ENCODE measurements at places on chromosomes 11 and 22.

GRCh38 chr11:45057938-45058646 is 88.3 kb upstream of the PRDM11 start:
- no peaks in the 10 kb centered on the region for H3K36me3 ChIP-seq
- no peaks in the 10 kb centered on the region for H3K27me3 ChIP-seq
- H3K4me3 ChIP-seq = no peak overlapping the region

GRCh38 chr22:30892731-30893221 is 75.8 kb downstream of the MORC2 start:
- H3K4me3 ChIP-seq = no peak overlapping the region
- H3K36me3 ChIP-seq = peaks cover 14% of the 10 kb centered on the region
- H3K4me1 ChIP-seq = peaks cover 30% of the 10 kb centered on the region

DNA sequence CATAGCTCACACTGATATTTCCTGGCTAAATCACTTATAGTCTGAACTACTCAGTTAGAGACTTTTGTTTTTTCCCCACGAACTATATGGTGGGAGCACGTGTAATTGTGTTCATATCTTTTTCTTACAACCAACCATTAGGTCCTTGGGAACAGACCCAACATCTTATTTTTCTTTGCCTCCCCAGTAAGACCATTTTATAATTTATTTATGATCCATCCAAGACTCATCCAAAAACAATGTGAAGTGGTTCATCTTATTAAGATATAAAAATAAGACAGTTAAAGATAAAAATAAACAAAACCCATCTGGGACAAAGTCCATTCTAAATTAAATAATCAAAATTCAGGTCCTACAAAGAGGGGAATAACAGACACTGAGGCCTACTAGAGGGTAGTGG is 90.8 kb downstream of the FAM168A start:
- no peak for DNase-seq
- H3K27me3 ChIP-seq = no peaks in the 10 kb centered on the region
- H3K4me3 ChIP-seq = no peak overlapping the region
- no peaks in the 10 kb centered on the region for H3K36me3 ChIP-seq
- no peaks in the 10 kb centered on the region for H3K4me1 ChIP-seq
- no peak overlapping the region for H3K27ac ChIP-seq

DNA sequence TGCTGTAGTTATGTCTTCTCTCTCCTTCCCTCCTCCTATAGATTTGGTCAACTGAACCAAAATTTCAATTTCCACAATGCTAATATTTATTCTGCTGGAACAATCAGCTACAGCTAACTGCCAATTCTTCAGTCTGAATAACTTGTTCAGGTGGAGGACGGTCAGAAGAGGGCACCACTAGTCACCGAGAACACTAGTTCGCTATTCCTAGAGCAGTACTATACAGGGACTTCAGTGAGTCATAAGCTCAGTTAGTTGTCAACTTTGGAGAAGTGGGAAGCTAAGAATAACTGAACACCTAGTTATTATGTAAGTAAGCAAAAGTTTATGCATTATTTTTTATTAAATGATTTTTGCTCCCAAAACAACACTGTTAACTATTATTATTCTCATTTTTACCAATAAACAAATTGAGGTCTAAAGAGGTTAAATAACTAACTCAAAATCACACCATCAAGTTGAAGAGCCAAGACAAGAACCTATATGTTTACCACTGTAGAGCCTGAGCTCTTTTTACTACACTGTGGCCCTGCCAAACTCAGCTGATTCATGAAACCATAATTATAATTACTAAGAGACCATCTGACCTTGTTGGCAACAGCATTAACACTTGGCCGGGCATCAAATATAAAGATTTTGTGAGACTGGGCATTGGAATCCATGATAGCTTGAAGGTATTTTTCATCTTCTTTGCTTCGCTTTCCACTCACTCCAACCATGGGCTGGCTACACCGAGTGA is 59.0 kb downstream of the CEP57 start:
- H3K27me3 ChIP-seq = no peaks in the 10 kb centered on the region
- H3K36me3 ChIP-seq = peaks cover 14% of the 10 kb centered on the region
- no peak overlapping the region for H3K27ac ChIP-seq
- no peak overlapping the region for H3K4me3 ChIP-seq
- DNase-seq = peak; percentile 46
- no peaks in the 10 kb centered on the region for H3K4me1 ChIP-seq

GRCh38 chr11:107849790-107850189 is 8.8 kb downstream of the SLC35F2 start:
- H3K4me1 ChIP-seq = no peaks in the 10 kb centered on the region
- H3K4me3 ChIP-seq = no peak overlapping the region
- H3K27me3 ChIP-seq = no peaks in the 10 kb centered on the region
- no peak for DNase-seq
- H3K36me3 ChIP-seq = no peaks in the 10 kb centered on the region
- H3K27ac ChIP-seq = no peak overlapping the region

GRCh38 chr11:116715383-116715782 is 57.4 kb downstream of the BUD13 start:
- H3K4me3 ChIP-seq = no peak overlapping the region
- DNase-seq = no peak
- no peaks in the 10 kb centered on the region for H3K4me1 ChIP-seq

- peaks cover 47% of the 10 kb centered on the region for H3K36me3 ChIP-seq
- no peak overlapping the region for H3K27ac ChIP-seq
- H3K4me3 ChIP-seq = peak overlapping the region; percentile 97
Observed at GRCh38 chr11:67436459-67437081, 912 bp downstream of the PTPRCAP start.

DNA sequence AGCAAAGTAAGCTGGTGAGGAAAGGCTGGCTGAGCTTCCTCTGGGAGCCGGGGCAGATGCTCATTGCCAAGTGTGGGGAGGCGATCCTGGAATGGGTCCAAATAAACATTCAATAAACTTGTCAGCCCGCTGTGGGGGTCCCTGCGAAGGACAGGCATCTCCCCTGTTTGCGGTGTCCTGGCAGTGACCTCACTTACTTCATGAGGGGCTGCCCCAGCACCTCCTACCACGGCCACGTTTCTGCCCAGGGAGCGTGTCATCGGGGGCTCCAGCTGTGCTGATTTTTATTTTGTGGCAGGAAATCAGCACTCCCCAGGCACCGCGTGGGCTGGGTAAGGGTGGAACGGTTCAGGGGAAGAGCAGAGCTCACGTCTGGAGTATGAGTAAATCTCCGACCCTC is 493.9 kb upstream of the B3GAT1 start:
- H3K36me3 ChIP-seq = no peaks in the 10 kb centered on the region
- H3K27me3 ChIP-seq = peaks cover 7% of the 10 kb centered on the region
- H3K4me1 ChIP-seq = no peaks in the 10 kb centered on the region
- H3K27ac ChIP-seq = no peak overlapping the region
- no peak for DNase-seq
- H3K4me3 ChIP-seq = no peak overlapping the region

GRCh38 chr11:21897752-21898151 is 295.1 kb upstream of the ANO5 start:
- H3K4me1 ChIP-seq = no peaks in the 10 kb centered on the region
- no peak overlapping the region for H3K4me3 ChIP-seq
- no peak overlapping the region for H3K27ac ChIP-seq
- no peaks in the 10 kb centered on the region for H3K36me3 ChIP-seq
- DNase-seq = no peak

GRCh38 chr11:62592146-62592815 is 958 bp upstream of the TUT1 start:
- H3K4me3 ChIP-seq = peak overlapping the region; percentile 98
- peaks cover 58% of the 10 kb centered on the region for H3K36me3 ChIP-seq

DNA sequence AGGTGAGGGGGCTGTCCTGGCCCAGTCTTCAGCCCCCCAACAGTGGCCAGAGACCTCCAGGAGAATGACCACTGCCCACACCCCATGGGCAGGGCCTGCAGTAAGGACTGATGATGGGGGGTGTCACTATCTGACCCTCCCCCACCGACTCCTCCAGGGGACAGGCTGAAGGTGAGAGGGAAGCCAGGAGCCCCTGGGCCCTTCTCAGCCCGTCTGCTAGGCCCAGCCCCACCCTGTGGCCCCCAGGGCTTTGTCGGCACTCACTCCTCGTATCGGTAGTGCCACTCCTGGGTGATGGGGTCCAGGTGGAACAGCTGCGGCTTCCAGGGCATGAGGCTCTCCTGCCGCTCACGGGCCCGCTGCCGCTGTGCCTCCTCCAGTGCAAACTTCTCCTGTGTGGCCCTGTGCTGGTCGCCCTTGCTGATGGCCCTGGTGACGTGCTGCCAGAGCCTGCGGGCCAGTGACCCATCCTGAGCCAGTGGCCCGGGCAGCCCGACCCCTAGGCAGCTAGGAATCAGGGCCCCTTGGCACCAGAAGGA is 35.4 kb upstream of the CARS1 start:
- H3K4me3 ChIP-seq = no peak overlapping the region
- no peak for DNase-seq
- no peak overlapping the region for H3K27ac ChIP-seq
- H3K4me1 ChIP-seq = peaks cover 6% of the 10 kb centered on the region

GRCh38 chr22:37953062-37953436 is 352 bp downstream of the C22orf23 start:
- H3K27ac ChIP-seq = no peak overlapping the region
- H3K36me3 ChIP-seq = peaks cover 16% of the 10 kb centered on the region
- peaks cover 25% of the 10 kb centered on the region for H3K4me1 ChIP-seq
- no peak for DNase-seq
- H3K4me3 ChIP-seq = peak overlapping the region; percentile 95
- H3K27me3 ChIP-seq = peaks cover 5% of the 10 kb centered on the region

GRCh38 chr22:37822079-37822833 is 926 bp upstream of the GALR3 start:
- DNase-seq = no peak
- H3K27me3 ChIP-seq = peaks cover 12% of the 10 kb centered on the region
- H3K4me3 ChIP-seq = no peak overlapping the region
- no peaks in the 10 kb centered on the region for H3K36me3 ChIP-seq

All from CD4-positive, alpha-beta T cell (primary cell).